Upper lobe of left lung (tissue), 6 donors: ENCODE measurements at places on chromosomes 16 and 17. TPM values are rescaled to one million over a fixed set of nuclear protein-coding genes. Genes with fewer than 3 reads are reported as not detected.

The MYH3 gene
- total RNA-seq, result 1.7 TPM

The KRTAP2-3 gene
- total RNA-seq, result not detected

The KRTAP16-1 gene
- total RNA-seq, result not detected

The TBC1D3E gene
- not detected for total RNA-seq

The FAM20A gene
- total RNA-seq, result 150 TPM

The TBC1D3I gene
- total RNA-seq, result not detected

The CORO6 gene
- total RNA-seq, result 10.5 TPM

The OTOP2 gene
- total RNA-seq, result not detected

The CCL3 gene
- 12.6 TPM for total RNA-seq

The PDE6G gene
- total RNA-seq, result 1.0 TPM

The BIRC5 gene
- 5.2 TPM for total RNA-seq
